CD4-positive, CD25-positive, alpha-beta regulatory T cell (primary cell): ENCODE measurements at places on chromosomes 6 and 20.
A peak's percentile ranks its signal among the peaks of the same experiment; 100 is the strongest.

DNA sequence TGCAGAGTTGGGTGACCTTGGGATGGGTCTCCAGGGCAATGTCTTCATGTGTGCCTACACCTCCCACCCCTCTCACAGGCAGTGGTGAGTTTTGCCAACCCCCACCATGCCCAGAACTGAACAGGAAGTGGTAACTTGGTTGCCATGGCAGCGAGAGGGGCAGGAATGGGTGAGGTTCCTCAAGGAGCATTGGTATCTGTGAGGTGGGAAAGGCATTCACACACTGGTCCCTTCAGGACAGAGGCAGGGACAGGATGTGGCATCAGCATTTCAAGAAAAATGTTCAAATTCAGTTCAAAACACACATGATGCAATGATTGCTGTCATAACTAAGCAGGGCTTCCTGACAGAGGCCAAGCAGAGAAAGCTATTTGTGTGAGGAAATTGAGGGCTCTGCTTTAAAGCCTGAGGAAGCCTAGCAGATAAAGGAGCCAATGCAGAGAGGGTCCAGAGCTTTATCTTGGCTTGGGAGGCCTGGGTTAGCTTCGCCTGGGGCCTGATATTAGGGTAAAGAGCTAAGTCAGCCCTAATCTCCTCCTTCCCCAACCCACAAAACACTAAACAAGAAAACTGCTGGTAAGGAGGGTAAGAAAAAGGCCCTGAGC is 551 bp downstream of the TREML2 start:
- peak; percentile 93 for DNase-seq

- no peak for DNase-seq
These were observed 27.2 kb upstream of the HMGN3 start for GRCh38 chr6:79261666-79262065.

GRCh38 chr20:29687438-29687837 is 1570.0 kb upstream of the DEFB115 start:
- no peak for DNase-seq

- no peak for DNase-seq
These were observed 110.3 kb downstream of the BMP7 start for GRCh38 chr20:57156011-57156729.

- DNase-seq: no peak
These were observed 80.5 kb downstream of the SASH1 start for GRCh38 chr6:148423133-148423532.

- DNase-seq: no peak
These were observed 187.7 kb downstream of the AIG1 start for GRCh38 chr6:143248359-143248758.

GRCh38 chr20:18589941-18590674 is 2.3 kb downstream of the DTD1 start:
- no peak for DNase-seq

DNA sequence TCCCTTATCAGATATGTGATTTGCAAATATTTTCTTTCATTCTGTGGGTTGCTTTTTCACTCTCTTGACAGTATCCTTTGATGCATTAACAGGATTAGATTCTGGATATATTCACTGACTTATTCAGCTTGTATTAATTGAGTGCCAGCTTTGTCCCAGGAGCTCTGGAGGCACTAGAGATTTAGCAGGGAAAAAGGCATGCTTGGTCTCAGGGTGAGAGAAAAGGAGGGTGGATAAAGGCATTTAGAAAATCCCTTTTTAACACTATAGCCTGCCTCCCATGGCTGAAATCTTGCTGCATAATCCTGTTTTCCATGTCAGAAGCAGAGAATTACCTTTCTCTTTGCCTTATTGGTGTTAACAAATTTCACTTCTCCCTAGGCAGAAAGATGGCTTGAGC is 28.5 kb upstream of the SIRT5 start:
- DNase-seq: no peak

DNA sequence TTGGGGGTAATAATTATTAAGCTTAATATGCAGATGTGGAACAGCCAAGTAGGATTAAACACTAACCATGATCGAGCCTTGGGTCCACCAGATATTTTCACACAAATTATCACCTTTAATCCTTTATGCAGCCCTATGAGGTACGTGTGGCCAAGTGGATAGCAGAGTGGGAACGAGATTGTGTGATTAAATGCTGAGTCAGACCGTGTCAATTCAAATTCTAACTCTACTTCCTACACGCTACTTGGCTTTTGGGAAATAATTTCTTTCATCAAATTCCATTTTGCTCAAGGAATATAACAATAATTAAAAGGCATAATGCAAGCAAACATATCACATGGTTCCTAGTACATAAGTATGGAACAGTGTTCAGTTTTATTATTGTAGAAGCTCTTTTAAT is 329.2 kb downstream of the CBLN4 start:
- DNase-seq: no peak

DNA sequence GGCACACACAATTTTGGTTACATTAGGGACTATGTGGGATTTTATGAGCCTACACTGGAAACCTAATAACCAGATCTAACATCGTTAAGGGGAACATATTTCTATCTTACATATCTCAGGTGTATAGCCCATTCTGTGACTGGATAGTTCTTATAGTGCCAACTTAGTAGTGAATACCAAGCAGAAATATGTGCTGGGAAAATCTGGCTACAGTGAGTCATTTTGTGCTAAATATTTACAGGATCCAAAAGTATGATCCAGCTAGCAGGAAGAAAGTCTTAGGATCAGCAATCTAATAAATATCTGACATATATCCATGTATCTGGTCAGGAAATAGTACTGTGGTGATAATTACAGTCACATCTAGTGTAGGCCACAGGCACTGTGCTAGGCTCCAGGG is 94.6 kb upstream of the INSM1 start:
- no peak for DNase-seq

DNA sequence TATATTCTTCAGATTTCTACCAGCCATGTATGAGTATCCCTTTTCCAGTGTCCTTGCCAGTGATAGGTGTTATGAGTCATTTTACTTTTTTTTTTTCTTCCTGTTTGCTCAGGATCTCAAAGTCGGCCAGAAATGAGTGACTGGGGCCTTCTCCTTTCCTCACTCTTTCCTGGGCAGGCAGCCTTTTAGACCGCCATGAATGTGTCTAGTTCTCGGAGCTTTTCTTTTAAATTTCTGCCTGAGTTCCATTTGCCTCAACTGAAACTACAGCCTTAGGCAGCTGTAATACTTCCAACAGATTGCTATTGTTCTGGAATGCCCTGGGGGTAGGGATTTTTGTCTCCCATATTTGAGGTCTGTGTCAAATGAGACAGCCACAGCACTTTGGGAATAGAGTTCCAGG is 83.7 kb downstream of the STXBP5 start:
- no peak for DNase-seq

DNA sequence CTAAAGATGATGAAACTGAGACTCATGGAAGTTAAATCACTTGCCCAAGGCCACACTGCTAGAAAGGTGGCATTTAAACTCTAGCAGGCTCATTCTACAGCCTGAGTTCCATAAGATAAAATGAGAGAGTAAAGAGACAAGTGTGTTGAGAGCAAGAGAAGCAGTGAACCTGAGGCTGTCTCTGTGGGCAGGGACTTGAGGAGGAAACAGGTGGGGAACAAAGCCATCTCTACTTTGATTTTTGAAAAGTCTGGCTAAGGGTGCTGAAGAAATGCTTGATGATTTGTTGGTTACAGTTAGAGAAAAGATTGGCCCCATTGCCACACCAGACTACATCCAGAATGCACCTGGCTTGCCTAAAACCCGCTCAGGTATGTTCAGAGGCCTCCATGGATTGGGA is 29.0 kb downstream of the GSS start:
- no peak for DNase-seq
